ENCODE measurements at places on chromosomes 5 and 9.

- DNase-seq = no peak
Observed at GRCh38 chr5:172569861-172570558, 71.1 kb upstream of the NEURL1B start.

GRCh38 chr9:17637229-17637628, 58.4 kb downstream of the SH3GL2 start:
- no peak for DNase-seq

DNA sequence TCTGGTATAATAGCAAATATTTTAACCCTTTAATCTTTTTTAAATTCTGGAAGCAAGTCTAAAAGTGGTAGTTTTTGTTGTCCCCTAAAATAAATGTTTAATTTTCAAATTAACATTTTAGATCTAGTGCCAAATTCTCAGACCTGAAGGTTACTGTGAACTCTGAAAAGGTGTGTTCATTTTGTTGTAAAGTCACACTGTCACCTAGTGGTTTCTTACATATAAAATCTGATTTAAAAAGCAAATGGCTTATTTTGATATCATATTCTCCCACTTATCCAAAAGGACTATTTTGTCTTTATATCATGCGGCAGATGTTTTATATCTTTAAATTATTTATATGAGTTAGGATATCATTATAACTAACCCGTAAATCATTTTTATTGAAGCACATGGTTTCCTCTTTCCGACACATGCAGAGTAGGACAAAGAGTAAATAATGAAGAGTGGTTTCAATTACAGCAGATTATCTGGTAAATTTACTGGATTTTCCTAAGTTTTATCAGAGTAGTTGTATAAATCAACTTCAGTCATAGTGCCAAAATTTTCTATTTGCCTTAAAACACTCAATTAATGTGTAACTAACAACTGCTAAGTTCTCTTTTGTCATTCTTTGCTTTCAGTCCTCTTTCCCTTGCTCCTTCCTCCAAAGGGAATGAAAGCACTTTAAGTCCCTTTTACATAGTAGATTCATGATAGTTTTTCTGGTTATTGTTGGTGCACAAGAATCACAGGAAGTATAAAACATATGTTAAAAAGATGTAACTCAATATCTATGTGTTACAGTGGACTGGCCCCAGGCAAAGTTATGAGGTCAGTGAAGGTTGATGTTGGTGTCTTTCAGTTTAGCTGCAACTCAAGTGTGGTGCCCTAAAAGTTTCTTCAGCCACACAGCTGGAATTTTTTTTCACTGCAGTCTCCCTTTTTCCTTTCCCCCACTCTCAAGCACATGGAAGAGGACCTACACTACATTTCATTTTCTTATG, 189.6 kb downstream of the COX7C start:
- no peak for DNase-seq

DNA sequence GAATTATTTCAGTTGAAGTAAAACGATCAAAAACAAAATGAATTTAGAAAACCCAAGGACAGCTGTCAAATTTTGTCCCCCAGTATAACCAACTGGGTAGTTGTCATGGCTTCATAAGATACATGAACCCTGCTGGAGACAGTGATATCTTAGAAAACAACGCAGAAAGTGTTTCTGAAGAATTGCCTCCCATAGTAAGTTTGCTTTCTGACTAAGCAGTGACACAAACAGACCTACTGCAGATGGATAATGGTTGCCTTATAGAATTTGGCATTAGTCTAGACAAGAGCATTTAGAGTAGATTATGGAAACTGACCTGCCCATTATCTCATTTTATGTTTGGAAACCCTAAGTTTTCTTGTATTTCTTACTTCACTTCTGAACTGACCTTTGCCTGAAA, 187.7 kb upstream of the KCNN2 start:
- no peak for DNase-seq

GRCh38 chr9:119736491-119737454, 367.5 kb upstream of the BRINP1 start:
- DNase-seq = peak; percentile 87

DNA sequence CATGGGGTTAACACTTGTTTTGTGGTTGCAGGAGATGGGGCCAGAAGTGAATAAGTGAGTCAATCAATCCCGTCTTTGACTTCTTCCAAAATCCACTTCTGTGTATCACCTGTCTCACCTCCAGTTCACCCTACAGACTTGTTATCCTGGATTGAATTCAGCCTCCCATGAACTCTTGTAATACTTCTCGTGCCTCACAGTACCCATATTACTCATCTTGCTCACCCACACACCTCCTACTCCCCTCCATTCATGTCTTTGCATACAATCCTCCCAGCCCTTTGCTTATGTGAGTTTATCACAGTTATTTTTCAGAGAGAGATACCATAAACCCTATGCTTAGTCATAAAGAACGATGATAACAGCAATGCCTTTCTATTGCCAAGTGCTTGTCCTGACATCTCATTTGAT, 52.9 kb upstream of the PAPPA start:
- no peak for DNase-seq

DNA sequence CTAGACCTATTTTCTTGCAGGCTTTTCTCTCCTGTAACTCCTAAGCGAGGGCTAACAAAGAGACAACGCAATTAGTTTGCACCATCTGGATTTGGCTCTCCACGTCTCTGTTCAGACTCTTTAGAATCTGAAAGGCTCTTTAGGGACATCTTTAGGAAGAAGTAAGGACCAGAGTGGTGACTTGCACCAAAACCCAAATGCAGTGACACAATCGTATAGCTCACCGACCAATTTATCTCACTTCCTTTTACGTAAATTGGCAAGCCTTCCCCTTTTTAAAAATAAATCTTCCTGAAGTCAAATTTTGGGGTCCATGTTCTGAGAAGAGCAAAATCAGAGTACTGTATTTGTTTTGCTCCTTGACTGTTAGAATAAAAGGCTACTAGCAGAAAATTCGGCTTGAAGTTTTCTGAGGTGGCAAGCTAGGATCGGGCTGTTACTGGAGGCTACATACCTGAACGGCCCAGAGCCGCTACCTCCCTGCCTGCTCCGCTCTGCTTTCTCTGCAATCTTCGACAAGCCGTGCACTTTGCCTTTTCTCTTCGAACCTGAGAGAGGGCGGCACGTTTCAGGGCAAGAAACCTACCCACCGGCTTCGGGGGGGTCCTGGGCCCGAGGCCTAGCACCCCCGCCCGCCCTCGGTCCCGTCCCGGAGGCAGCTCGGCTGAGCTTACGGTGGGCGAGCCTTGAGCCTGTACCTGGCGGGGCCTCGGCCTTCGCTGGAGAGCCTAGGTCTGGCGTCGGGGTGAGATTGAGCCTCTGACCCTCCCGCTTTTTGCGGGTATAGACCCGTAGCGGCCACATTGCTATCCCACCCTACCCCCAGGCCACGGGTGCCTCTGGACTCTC, 537 bp downstream of the MEIKIN start:
- no peak for DNase-seq

- peak; percentile 96 for DNase-seq
Observed at GRCh38 chr5:96344678-96345577, 88.1 kb downstream of the PCSK1 start.

GRCh38 chr5:37045703-37046102, 169.1 kb downstream of the NIPBL start:
- DNase-seq = no peak

All from NCI-H2029 treated with DMSO at 0.1 percent for 48 hours (cell line).